ENCODE measurements at places on chromosomes 3 and 15. TPM values are rescaled to one million over a fixed set of nuclear protein-coding genes. Genes with fewer than 3 reads are reported as not detected.

GRCh38 chr3:94716326-94717018, 653.6 kb downstream of the NSUN3 start:
- no peaks in the 10 kb centered on the region for H3K36me3 ChIP-seq
- H3K27me3 ChIP-seq = no peaks in the 10 kb centered on the region
- H3K27ac ChIP-seq = no peak overlapping the region
- no peaks in the 10 kb centered on the region for H3K4me1 ChIP-seq
- no peak for DNase-seq

DNA sequence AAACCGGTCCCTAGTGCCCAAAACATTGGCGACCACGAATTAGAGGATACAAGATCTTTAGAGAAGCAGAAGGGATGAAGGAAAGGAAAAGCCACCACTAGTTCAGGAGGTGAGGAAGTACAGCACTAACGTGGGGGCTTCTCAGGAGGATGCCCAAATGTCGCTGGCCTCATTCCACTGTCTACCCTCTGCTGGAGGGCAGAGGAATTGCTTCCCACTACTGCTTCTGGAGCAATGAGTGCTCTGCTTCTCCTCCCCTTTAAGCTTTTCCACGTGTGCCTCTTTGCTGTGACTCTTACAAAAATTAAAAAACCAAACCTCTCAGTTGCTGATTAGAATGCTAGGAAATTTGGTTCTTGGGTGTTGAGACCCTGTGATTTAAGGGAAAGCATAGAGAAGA, 281.3 kb downstream of the CLSTN2 start:
- no peak overlapping the region for H3K4me3 ChIP-seq

DNA sequence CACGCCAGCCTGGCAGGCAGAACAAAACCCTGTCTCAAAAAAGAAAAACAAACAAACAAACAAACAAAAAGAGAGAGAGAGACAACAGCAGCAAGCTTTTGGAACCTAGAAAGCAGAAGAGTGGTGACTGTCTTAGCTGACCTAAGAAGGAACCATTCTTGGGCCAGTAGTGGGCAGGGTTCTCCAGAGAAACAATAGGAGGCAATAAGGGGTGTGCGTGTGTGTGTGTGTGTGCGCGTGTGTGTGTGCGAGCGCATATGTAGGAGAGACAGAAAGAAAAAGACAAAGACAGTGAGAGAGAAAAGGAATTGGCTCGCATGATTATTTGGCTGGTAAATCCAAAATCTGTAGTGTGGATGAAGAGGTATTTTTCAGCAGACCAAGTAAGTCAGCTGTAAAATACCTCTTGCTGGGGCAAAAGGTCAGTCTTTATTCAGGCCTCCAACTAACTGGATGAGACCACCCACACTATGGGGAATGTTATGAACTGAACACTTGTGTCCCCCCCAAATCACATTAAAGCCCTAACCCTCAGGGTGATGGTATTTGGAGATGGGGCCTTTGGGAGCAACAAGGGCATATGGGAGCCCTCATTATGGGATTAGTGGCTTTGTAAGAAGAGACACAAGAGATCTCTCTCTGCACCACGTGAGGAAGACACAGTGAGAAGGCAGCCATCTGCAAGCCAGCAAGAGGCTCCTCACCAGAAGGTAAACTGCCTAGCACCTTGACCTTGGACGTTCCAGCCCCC, 15.1 kb upstream of the BLM start:
- no peaks in the 10 kb centered on the region for H3K27me3 ChIP-seq
- no peaks in the 10 kb centered on the region for H3K36me3 ChIP-seq
- DNase-seq = peak; percentile 14
- H3K4me3 ChIP-seq = no peak overlapping the region
- peaks cover 2% of the 10 kb centered on the region for H3K4me1 ChIP-seq
- no peak overlapping the region for H3K27ac ChIP-seq

GRCh38 chr15:26087395-26087794, 224.3 kb upstream of the ATP10A start:
- no peak for DNase-seq
- peaks cover 7% of the 10 kb centered on the region for H3K4me1 ChIP-seq
- H3K27me3 ChIP-seq = no peaks in the 10 kb centered on the region
- H3K27ac ChIP-seq = no peak overlapping the region
- H3K36me3 ChIP-seq = no peaks in the 10 kb centered on the region

- H3K36me3 ChIP-seq = no peaks in the 10 kb centered on the region
- no peaks in the 10 kb centered on the region for H3K4me1 ChIP-seq
- no peak for DNase-seq
Measured at GRCh38 chr15:33158366-33158765, 36.1 kb downstream of the FMN1 start.

The PCBP4 gene
- total RNA-seq = 14.7 TPM

The ACP3 gene
- not detected for total RNA-seq

The KIF15 gene
- 0.08 TPM for total RNA-seq

The ANKRD28 gene
- 36.6 TPM for total RNA-seq

Measured in CD4-positive, alpha-beta T cell (primary cell).